Activated CD4-positive, alpha-beta T cell treated with anti-CD3 and anti-CD28 coated beads, Interleukin-2, amount 50 U/mL, for 4 hours (primary cell): ENCODE measurements at places on chromosomes 6 and 20.

DNA sequence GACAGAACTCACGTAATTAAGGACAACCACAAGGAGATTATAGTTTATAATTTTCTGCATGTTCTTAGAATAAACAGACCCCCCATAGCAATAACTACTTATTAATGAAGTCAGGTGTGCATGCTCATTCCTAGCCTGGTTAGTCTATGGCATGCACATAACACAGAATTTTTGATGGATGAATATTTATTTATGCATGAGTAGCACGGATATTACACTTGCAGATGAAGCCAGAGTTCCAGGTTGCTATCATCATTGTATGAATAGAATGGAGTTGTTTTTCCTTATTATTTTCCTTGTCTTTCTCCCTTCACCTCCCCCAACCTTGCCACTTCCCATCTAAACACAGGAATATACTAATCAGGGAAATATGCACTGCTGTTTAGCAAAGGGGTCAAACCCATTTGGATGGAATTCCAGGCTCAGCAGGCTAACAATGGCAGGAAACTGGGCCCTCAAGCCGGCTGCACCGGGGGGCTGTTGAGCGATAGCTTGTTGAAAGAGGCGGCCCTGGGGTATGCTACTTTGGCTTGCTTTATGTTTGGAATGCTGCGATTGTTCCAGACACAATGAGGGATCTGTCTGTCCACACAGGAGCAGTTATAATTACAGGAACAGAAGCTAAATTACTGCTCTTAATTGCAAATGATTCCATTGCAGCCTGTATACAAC lies 112.6 kb downstream of the TMEM170B start:
- DNase-seq, result no peak

DNA sequence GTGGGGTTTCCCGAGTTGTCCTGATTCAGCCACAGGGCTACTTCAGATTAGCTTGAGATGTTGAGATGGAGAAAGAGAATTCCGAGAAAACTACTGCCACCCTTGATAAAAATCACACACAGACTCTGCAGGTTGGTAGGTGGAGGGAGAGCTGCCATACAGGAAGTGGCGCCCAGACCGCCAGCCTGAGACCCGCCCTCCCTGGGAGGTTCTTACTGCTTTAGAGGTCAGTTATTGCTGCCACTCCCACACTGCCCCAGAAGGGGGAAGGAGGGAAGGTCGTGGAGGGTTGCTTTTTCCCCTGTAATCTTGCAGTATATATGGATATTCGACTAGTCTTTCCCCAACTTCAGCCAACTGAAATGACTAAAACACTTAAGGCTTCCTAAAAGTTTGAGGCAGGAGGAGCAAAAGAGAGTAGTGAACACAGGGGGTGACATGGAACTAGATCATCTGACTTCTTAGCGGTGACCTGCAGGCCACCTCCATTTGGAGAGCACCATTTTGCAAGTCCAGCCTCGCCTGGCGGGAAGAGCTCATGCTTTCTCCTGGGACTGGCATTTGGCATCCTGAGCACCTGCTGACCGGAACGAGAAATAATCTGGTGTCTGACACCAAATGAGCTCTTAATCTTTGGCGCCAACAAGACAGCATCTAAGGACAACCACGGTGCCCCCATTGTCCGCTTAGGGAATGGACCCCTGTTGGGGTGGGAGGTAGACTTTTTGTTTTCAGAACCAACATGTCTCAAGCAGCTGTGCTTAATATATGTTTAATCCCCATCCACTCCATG lies 35.7 kb upstream of the SLC22A1 start:
- no peak for DNase-seq

DNA sequence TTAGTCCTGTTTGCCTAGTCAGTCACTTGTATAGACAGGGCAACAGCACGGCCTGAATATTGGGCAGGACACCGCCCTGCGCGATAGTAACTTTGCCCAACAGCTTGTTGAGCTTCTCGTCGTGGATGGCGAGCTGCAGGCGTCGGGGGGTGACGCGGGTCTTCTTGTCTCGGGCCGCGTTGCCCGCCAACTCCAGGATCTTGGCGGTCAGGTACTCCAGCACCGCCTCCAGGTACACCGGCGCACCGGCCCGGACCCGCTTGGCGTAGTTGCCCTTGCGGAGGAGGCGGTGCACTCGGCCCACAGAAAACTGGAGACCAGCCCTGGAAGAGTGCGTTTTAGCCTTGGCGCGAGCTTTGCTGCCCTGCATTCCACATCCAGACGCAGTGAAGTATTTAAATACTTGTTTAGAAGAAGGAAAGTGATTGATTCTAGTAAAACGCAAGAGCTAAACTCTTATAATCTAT lies 92.8 kb upstream of the BTN3A2 start:
- DNase-seq, result no peak

DNA sequence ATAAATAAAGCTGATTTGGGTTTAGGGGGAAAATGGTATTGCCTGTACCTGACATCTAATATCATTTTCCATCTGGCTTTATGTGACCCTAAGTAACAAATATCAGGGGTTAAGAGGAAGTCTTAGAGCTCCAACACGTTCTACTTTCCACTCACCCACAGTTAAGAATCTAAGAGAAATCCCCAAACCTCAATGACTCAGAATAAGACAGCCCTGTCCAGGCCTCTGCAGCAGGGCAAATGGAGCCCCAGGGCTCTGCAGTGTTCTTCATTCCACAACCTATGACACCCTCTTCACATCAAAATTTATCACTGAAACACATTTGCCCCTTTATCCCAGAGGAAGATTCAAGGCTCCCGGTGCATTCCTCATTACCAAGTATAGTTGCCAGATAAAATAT lies 20.3 kb upstream of the TENT5A start:
- no peak for DNase-seq

GRCh38 chr20:47810721-47811347 lies 25.6 kb upstream of the SULF2 start:
- no peak for DNase-seq

DNA sequence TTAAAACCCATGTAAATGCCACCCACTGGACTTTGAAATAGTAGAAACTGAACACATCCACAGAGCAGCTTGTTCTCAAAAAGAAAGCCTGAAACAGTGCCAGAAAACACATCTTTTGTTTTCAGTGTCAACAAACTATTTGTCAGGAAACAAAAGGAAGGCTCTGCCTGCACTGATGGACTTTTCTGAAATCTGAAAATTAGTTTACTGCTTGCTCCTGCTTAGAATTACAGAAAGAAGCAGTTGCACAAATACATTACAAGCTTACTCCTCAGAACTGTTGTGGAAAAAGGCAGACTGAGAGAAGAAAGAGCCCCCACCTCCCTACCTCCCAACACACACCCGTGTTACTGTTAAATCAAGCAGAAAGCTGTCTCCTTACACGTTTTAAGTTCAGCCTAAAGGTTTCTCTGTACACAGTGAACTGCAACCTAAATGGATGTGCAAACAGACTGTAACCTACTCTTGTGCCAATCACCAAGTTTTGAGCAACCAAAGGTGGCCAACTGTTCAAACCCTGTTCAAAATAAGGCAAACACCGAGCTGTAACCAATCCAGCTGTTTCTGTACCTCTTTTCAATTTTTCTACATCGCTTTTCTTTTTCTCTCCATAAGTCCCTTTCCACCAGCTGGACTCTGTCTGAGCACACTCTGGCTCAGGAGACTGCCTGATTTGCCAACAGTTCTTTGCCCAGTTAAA lies 43.7 kb downstream of the FRK start:
- no peak for DNase-seq

GRCh38 chr20:59584278-59584925 lies 19.9 kb upstream of the PHACTR3 start:
- no peak for DNase-seq

DNA sequence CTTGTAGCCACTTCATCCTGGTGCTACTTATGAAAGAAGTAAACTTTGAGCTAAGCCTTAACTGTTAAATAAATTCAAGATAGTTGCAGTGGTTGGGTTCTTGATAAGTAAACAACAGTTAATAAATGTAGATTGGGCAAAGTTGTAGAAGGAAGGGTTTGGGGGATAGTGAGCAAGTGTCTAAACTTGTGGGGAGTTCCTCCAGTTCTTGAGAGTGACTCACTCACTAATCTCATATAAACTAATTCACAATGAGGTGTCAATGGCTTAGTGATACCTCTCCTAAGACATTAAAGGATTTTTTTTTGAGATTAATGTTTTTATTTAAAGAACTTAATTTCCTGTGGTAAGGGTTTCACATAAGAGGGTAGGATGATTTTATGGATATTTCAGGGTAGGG lies 507.4 kb downstream of the BMP2 start:
- DNase-seq, result no peak

DNA sequence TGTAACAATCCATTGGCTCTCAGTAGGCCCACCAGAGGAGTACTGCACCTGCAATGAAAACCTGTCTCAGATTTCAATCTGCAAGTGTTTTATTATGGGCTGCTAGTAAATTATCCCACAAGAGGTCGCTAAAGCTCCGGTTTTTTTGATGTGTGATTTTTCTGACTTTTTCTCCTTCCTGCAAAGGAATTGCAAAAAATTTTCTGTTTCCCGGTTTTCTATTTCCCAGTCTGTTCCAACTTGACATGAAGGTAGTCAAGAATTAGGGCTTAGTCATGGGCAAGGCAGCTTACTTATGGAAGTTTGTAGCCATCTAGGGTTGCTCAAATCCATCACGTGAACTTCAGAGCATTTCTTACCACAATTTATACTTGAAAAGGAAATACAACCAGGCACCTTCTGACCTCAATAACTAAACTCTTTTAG lies 38.5 kb upstream of the AHI1 start:
- no peak for DNase-seq

- DNase-seq, result no peak
Observed at GRCh38 chr6:167669553-167669849, 157.2 kb upstream of the AFDN start.

GRCh38 chr6:2859185-2859700 lies 17.6 kb upstream of the SERPINB1 start:
- no peak for DNase-seq
